ENCODE measurements at places on chromosomes 2 and 18. TPM values are rescaled to one million over a fixed set of nuclear protein-coding genes. Genes with fewer than 3 reads are reported as not detected.

FAP gene
- 1.3 TPM for total RNA-seq

CGREF1 gene
- total RNA-seq, result 1.8 TPM

D2HGDH gene
- total RNA-seq, result 11.5 TPM

- no peak for DNase-seq
- no peaks in the 10 kb centered on the region for H3K27me3 ChIP-seq
- H3K36me3 ChIP-seq, result no peaks in the 10 kb centered on the region
- no peaks in the 10 kb centered on the region for H3K4me1 ChIP-seq
Observed at GRCh38 chr2:205070889-205071288, 525.6 kb downstream of the PARD3B start.

GRCh38 chr18:9015689-9016088, 86.8 kb upstream of the NDUFV2 start:
- H3K4me3 ChIP-seq, result no peak overlapping the region
- no peak overlapping the region for H3K27ac ChIP-seq
- H3K36me3 ChIP-seq, result no peaks in the 10 kb centered on the region
- no peaks in the 10 kb centered on the region for H3K27me3 ChIP-seq
- peaks cover 17% of the 10 kb centered on the region for H3K4me1 ChIP-seq

- H3K27ac ChIP-seq, result no peak overlapping the region
- no peaks in the 10 kb centered on the region for H3K36me3 ChIP-seq
- DNase-seq, result peak; percentile 41
Observed at GRCh38 chr18:68176901-68177300, 538.0 kb downstream of the TMX3 start.

- H3K4me3 ChIP-seq, result no peak overlapping the region
- no peaks in the 10 kb centered on the region for H3K27me3 ChIP-seq
- no peaks in the 10 kb centered on the region for H3K36me3 ChIP-seq
Observed at GRCh38 chr18:23933407-23933806, 81.1 kb upstream of the TTC39C start.

- H3K4me3 ChIP-seq, result no peak overlapping the region
- H3K27me3 ChIP-seq, result no peaks in the 10 kb centered on the region
- no peaks in the 10 kb centered on the region for H3K4me1 ChIP-seq
- no peaks in the 10 kb centered on the region for H3K36me3 ChIP-seq
- H3K27ac ChIP-seq, result no peak overlapping the region
Observed at GRCh38 chr2:46564811-46565241, 85.5 kb downstream of the TMEM247 start.
